Activated CD8-positive, alpha-beta memory T cell treated with anti-CD3 and anti-CD28 coated beads, Interleukin-2, amount 10 ng/mL, durations not matched to agents 7 days and 5 days (primary cell): ENCODE measurements at places on chromosomes 2 and 18. TPM values are rescaled to one million over a fixed set of nuclear protein-coding genes. Genes with fewer than 3 reads are reported as not detected.

DNA sequence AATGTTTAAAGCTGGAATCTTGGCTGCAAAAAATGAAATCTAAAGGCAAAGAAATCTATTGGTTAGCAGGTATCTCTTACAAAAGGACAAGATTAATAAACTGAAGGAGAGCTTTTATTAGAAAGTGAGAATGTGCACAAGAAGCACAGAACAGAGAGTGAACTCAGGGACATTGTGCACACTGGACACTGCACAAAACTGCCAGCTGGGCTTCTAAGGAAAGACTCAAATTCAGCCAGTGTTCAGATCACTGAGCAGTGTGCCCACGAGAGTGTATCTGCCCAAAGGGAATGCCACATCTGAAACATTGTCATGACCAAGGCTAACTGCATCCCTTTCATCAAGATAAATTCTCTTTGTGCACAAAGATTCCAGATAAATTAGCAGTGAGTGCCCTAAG lies 129.7 kb upstream of the KCNH7 start:
- no peak for DNase-seq

- DNase-seq, result no peak
These were observed 24.5 kb downstream of the UGP2 start for GRCh38 chr2:63866009-63866709.

- DNase-seq, result no peak
These were observed 115.2 kb downstream of the INHBB start for GRCh38 chr2:120461092-120461491.

- DNase-seq, result peak; percentile 90
These were observed at the start of gene LIMS1 for GRCh38 chr2:108533832-108534583. TSS of gene LIMS1 (plus strand) at chr2:108534470. CDS start at chr2:108534563, 93 bp downstream.

DNA sequence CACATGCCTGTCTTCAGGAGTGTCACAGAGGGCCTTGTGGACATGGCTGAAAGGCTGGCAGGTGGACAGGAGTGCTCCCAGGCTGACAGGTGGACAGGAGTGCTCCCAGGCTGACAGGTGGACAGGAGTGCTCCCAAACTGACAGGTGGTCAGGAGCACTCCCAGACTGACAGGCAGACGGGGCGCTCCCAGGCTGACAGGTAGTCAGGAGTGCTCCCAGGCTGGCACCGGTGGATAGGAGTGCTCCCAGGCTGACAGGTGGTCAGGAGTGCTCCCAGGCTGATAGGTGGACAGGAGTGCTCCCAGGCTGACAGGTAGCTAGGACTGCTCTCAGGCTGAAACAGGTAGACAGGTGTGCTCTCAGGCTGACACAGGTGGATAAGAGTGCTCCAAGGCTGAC lies 16.6 kb downstream of the ANO7 start:
- no peak for DNase-seq

- peak; percentile 40 for DNase-seq
These were observed 121.5 kb upstream of the CDCA7 start for GRCh38 chr2:173232956-173233744.

Gene FRZB
- not detected for total RNA-seq

Gene DQX1
- total RNA-seq, result 0.38 TPM

Gene RAMP1
- 3.9 TPM for total RNA-seq

Gene FEV
- not detected for total RNA-seq

DNA sequence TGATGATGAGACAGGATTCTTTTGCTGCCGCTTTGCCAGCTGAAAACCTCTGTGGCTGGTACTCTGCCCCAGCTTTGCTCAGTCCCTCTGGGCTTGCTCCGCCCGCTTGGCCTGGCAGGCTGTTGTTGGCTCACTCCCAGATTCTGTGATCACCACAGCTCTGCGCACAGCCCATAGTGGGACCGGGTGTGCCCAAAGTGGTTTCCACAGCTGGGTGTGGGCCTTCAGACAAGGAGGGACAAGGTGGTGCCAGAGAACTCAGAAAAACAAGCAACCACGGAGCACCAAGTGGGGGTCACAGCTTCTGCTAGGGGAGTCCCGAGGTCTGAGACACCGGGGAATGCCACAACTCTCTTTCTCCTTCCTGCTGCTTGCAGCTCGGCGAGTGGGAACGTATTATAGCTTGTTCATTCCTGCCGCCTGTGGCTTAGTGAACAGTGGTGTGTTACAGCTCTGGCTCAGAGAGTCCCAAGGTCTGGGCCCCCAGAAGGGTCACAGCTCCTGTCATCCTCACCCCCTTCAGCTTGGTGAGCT lies 9.2 kb upstream of the KYNU start:
- no peak for DNase-seq

Gene SERPINB3
- total RNA-seq, result not detected

Gene IGFBP5
- 0.02 TPM for total RNA-seq

DNA sequence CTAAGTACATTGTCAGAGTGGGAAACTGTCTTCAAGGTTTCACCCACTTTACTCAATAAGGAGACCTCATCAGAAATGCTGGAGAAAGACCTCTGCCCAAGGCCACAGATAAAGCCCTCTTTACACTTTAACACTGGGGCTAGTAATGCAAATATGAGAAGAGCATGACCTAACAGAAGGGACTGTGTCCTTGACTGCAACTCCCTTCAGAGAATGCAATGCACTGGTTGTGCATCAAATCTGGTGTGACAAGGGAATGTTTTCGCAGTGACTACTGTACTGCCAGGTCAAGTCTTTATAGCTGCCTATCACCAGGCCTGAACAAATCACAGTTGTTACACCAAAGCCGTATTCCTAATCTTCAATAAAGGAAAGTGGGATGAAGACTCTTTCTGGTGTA lies 28.6 kb downstream of the CDH19 start:
- no peak for DNase-seq

- no peak for DNase-seq
These were observed 144.1 kb downstream of the NCOA1 start for GRCh38 chr2:24635181-24635580.

GRCh38 chr2:110115291-110116032 lies at the start of gene MALL:
TSS of gene MALL (minus strand) at chr2:110115822. CDS start at chr2:110115792, 30 bp downstream.
- DNase-seq, result no peak

- no peak for DNase-seq
These were observed 38.3 kb downstream of the SFXN5 start for GRCh38 chr2:73033142-73033765.

DNA sequence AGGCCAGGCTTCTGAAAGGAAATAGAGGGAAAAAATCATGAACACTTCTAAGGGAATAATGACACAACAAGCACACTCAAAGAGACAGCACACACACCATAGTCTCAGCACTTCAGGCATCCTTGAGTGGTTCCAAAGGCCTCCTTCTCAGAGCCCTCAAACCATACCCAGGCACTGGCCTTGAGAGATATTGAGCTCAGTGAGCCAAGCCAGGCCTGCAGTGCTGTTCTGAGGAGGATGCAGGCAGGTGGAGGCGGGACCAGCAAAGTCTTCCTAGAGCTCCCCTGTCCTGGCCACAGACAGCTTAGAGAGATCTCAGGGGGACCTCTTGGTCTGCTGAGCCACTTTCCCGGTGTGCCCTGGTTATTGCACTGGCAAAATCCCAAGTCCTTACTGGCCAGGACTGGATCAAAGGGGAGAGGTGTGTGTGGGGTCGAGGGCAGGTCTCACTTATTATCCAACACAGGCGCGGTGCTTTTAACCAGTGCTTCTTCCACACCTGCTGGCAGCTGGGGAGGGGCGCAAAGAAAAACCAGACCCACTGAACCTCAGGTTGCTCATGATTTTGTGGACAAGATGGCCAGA lies 86.8 kb upstream of the HAAO start:
- DNase-seq, result no peak

GRCh38 chr2:98518101-98518500 lies 73.4 kb downstream of the INPP4A start:
- DNase-seq, result peak; percentile 64

GRCh38 chr18:29163596-29163995 lies 986.7 kb upstream of the CDH2 start:
- no peak for DNase-seq

GRCh38 chr2:113218283-113219091 lies 44.7 kb downstream of the PSD4 start:
- DNase-seq, result no peak

DNA sequence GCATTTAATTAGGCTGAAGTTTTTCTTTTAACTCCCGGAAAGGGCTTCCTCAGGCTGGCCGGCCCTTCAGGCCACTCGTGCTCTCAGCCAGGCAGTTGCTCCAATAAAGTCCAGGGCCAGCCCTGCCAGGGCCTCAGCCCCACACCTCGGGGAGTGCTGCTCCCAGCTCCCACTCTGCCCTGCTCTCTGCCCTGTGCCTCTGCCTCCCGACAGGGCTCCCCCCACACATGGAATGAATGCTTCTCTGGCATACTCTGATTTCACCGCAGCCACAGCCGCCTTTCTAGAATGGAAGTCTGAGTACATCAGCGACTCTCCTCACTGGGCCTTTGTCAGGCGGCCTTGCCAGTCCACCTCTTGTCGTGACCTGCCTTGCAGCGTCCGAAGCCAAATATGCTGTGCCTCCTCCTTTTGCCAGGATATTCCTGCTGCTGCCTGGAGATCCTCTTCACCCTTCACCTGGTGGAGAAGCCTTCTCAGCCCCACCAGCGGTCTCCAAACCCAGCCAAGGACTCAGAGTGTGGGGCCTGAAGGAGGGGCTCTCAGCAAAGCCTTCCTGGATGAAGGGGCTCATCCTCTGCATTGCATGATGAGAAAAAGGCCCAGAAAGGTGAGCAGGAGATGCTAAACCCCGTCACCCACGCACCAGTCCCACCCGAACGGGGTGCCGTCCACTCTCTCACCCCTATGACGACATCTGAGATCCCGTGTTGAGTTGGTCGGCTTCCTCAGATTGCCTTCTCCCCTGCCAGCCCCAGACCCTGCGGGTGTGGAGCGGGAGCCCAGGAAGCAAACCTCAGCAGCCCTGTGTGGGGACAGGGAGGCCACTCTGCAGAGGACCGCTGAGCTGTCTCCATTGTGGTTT lies 472.7 kb upstream of the HS6ST1 start:
- peak; percentile 28 for DNase-seq

Gene SF3B1
- total RNA-seq, result 298 TPM

Gene ACMSD
- not detected for total RNA-seq

Gene CD28
- 30.5 TPM for total RNA-seq
